ENCODE measurements at places on chromosomes 3 and 15.

GRCh38 chr3:51819709-51820406 lies 40.8 kb upstream of the IQCF6 start:
- DNase-seq: no peak

GRCh38 chr3:172100482-172100881 lies 61.1 kb downstream of the FNDC3B start:
- DNase-seq: no peak

DNA sequence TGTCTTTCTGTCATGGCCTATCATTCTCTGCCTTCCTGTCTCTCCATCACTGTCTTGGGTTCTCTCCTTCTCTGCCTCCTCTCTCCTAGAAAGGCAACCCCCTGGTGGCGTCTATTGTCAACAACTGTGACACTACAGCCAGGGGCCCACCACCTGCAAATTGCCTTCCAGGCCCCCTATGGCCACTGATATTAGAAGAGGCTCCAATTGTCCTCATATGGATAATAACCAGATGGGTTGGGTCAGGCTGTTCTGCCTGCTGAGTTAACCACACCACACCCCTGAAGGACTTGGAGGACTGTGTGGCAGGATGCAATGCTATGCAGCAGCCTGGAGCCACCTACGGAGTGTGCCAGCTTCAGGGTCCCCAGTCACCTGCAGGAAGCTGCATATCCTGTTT lies 665.0 kb downstream of the NTRK3 start:
- no peak for DNase-seq

DNA sequence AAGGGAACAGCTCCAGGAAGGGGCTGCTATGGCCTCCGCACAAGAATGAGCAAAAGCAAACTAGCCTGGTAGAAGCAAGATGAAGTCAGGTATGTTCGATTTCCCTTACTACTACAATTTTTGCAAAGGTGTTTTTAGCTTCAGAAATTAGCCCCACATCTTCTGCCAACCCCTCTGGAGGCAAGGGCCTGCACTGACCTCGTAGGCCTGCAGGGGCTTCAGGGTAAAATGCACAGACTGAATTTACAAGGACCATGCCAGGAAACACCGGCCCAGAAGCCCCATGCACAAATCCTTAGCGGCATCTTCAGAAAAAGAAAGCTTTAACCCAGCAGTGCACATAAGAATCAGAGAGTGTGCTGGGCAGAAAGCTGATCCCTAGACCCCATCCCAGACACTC lies 53.0 kb downstream of the SLC6A1 start:
- DNase-seq: no peak

DNA sequence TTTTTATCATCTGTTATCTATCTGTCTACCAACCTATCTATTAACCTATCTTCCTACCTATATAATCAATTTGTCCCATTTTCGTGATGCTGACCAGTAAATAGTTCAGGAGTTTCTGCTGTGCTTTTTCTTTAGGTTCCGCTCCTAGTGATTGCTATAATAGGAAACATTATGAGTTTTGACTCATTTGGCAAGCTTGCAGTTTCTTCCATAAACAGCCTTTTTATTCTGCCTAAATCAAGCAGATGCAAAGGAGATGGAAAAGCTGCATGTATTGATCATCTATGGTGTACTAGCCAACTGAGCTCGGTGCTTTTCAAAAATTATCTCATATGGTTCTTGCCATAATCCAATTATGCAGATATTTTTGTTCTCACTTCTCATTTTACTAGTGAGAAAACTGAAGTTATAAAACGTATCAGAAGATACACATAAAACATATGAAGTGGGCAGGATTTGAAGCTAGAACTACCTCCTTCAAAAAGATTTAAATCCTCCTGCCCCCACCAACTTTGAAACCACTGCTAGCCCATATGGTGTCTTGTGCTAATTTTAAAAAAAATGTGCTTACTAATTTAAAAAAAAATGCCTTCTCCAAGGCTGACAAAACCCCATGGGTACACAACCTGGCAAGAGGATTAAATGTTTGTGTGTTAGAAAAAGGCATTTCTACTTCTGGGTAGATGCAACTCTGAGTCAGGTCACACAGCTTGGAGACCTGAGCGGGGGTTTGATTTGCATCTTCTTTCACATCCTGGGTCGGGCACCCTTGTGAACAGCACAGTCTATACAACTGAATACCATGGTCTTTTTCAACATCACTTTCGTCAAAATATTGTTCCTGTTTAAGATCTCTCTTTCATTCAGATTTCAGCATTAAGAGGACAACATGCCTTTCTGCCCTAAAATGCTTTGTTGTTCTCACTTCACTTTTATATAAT lies 267.0 kb downstream of the CHL1 start:
- no peak for DNase-seq

DNA sequence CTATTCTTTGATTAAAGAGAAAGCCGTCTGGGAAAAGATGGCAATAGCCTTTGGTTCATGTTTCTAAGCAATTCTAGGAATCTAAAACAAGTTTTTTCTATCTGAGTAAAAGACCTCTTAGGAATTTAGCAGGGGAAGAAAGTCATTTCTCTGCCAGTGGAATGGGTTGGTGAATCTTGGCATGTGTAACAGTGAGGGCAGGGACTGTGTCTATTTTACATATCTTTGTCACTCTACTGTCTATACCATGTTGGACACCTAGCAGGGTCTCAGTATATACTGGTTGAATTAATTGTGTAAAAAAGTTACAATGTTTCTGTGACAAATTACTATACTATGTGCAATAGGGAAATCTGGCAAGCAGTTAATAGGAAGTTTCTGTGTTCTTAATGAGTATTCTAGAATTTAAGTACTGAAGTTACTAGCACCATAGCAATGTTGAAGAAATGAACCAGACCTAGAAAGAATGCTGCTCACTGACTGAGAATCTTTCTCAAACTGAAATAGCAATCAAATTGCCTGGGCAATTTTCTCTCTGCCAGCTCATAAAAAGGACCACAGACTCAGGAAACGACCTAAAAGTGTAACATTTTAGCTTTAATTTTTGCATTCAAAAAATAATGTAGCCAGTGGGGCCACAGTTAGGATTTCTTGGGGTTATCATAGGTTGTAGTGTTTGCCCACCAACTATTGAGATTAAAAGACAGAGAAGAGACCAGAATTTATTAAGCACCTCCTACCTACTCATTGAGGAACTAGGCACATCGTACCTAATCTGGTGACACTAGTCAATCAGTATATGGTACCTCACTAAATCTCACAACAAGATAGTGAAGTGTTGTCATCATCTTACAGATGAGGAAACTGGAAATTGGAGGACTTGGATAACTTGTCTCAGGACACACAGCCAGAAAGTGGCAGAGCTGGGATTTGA lies 56.2 kb upstream of the LEKR1 start:
- DNase-seq: no peak

- no peak for DNase-seq
Measured at GRCh38 chr15:81908111-81908510, 137.7 kb downstream of the MEX3B start.

DNA sequence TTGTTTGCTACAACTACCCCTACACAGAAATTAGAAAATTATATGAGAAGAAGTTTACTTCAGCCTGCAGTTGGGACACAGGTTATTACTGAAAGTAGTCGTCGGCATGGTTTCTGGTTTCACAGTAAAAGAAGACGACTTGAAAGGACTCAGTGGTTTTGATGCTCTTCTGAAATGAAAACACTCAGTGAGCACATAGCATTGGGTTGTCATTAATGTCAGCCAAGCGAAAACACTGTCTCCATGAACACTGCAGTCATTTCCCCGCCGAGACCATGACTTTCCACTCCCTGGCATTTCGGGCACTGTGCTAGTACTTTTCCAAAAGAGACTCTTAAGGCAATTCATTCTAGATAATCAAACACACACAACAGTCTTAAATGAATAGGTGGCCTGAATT lies 69.2 kb upstream of the ICE2 start:
- no peak for DNase-seq

DNA sequence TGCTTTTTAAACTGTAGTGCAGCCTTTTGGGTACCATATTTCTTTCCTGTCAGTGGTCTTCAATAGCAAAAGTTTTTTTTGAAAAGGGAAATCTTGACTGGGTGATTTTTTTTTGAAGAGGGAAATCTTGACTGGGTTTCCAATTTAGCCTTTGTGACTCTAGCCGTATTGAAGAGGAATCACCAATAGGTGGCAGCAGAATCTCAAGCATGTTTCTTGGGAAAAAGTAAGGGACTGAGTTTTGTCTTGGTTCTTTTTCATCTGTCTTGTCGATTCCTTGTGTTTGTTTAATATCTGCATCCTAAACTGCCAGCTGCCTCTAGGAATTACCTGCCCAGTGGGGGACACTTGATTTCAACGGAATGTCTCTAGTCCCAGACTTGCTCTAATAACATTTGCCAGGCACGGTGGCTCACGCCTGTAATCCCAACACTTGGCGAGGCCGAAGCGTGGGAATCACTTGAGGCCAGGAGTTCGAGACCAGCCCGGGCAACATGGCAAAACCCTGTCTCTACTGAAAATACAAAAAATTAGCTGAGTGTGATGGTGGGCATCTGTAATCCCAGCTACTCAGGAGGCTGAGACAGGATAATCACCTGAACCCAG lies 89.2 kb downstream of the RBPMS2 start:
- no peak for DNase-seq

GRCh38 chr15:75577401-75578172 lies 1.5 kb downstream of the PTPN9 start:
- DNase-seq: no peak

GRCh38 chr3:138234401-138235179 lies 47.5 kb downstream of the ARMC8 start:
- DNase-seq: no peak

- DNase-seq: no peak
Measured at GRCh38 chr3:188205992-188206416, 52.0 kb downstream of the LPP start.

- DNase-seq: no peak
Measured at GRCh38 chr3:172351895-172352466, 96.3 kb downstream of the GHSR start.

- no peak for DNase-seq
Measured at GRCh38 chr3:190016966-190017365, 103.7 kb downstream of the P3H2 start.

DNA sequence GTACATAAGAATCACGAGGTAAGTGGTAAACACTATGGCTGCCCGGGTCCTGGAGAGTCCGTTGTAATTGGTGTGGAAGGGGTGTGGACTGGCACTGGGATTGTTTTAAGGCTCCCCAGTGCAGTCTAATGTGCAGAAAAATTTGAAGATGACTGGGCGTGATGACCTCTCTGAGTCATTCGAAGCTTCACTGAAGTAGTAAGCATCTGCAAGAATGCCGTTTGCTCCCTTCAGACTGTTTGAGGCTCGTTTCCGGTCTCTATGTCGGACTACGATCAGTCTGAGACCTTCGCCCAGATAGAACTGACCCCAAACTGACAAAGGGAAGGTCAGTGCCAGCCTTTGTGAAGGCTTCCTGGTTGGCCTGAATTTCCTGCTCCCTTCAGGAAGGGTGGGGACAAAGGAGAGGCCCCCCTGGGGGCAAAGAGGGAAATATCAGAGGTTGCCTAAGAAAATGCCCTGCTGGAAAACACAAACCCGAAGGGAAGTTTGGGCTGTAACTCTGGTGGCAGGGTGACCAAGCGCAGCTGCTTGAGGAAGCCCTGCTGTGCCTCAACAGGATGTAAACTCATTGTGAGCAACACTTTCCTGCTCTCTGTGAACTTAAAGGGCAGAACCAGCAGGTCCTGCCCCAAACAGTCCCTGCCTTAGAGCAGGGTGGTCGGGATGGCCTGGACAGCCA lies 34.6 kb downstream of the BTD start:
- DNase-seq: no peak

DNA sequence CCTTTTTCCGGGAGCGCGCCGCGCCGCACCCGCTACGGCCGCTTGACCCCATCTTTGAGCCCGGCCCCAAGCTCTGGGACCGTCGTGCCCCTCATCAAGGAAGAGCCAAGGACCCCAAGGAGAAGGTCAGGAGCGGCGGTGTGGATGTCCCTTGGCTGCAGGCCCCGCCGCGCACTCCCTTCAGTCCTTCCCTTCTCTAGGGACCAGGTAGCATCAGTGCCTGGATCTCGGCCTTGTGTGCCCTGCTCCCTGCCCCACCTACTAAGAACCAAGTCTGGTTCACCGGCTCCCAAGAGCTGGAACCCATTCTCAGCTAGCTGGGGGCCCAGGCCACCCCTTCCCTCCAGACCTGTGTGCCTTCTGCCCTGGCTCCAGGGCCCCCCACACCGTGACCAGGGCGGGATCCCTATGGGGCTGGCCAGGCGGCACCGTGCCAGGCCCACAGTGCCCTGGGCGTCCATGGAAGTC lies 69.3 kb upstream of the CGNL1 start:
- no peak for DNase-seq

- no peak for DNase-seq
Measured at GRCh38 chr15:38709196-38709595, 144.6 kb upstream of the RASGRP1 start.

GRCh38 chr15:85826756-85827515 lies 32.2 kb upstream of the KLHL25 start:
- DNase-seq: no peak

DNA sequence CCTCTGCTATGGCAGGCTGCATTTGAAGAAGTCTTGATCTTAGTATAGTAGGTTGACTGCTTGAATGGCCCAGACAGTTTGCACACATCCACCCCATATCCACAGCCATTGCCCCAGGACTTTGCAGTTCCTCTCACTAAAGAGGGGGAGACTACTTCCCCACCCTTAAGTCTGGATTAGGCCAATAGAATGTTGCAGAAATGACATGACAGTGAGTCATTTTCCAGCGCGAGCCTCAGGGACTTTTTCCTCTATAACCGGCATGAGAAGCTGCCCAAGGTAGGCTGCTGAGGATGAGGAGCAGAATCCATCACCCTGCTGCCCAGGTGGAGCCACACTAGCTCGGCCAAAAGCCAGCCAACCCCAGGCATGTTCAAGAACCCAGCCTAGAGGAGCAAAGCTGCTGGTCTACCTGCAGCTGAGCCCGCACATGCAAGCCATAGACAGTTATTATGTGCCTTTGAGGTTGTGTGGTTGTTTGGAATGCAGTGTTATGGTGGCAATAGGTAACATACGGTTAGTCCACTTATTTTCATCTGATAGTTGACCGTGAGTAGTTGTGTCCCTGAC lies 113.9 kb downstream of the TLE3 start:
- DNase-seq: no peak

DNA sequence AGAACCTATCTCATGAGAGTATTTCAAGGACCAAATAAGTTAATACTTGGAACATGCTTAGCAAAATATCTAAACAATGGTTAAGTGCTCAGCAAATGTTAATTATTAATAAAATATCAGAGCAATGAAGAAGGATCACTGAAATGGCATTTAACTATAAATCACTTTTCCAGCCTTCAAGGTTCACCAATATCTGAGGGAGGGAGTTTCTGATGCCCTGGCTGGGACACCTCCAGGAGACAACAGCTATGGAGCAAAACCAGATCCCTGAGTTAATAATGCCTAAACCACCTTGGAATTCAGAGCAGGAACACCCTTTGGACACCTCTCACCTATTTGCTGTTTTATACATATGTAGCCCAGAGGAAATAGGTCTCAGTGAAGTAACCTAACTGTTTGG lies 6.4 kb upstream of the FAM174B start:
- DNase-seq: no peak

DNA sequence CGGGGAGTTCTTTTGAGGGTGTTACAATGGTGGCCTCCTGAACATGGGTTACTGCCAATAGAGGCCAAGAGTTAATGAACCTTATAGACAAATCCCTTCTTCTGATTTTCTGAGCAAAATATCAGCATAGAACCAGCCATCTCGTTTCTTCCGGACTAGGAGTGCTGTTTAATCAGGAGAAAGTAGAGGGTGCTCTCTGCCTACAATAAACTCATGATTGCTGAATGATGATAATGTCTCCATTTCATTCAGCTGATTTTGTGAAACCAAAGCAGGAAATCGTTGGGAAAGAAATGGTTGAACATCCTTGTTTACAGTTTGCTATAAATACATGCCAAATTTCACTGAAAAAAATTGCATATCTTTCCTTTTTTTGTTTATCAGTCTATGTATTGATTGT lies 142.8 kb upstream of the PLSCR5 start:
- DNase-seq: no peak

GRCh38 chr15:78365917-78366316 lies 25.8 kb downstream of the CRABP1 start:
- no peak for DNase-seq
